ENCODE measurements at places on chromosomes 7 and 10.

DNA sequence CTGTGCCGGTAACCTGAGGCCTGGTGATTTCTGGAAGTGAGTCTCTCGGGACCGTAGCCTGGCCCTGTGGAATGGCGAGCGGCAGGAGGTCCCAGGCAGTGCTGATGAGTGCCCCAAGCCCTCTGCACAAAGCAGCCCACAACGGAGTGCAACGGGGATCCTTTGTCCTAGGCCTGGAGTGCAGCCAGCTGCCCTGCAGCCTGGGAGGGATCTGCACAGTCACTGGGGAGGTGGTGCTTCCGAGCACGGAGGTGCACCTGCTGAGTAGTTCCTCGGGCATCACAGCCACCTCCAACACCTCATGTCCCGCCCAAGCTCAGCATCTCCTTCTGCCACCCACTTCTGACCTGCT is 162.8 kb upstream of the ZMIZ1 start:
- DNase-seq = no peak

- no peak for DNase-seq
These were observed 105.8 kb upstream of the NFE2L3 start for GRCh38 chr7:26046150-26046549.

DNA sequence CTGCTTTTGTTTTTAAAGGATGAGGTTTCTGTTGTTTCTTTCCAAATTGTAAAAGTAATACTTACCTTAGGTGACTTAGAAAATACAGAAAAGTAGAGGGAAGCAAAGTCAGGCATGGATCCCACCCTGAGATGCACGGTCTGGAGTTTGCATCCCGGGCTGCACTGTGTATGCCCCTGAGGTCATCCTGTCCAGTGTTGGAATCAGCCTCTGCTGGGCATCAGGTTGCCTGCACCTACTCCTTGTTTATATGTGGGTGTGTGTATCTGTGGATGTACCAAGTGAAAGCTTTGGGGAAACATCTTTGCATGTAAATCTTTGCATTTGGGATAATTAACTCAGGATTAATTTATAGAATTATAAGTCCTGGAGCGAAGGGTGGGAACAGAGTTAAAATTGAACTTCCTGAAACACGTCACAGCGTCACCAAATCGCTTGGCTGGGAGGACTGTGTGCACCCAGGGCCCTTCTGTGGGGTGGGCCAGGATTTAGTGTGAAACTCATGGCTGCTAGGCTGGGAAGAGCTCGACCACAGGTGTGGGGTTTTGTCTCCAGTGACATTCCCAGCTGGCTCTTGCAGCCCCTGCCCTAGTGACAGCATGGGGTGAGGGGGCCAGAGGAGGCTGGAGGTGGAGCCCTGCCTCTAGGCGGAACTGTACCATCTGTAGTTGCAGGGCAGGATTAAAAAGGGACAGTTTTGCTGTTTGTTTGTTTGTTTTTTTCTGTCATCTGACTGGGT is 27.9 kb downstream of the GTF2IRD1 start:
- no peak for DNase-seq

DNA sequence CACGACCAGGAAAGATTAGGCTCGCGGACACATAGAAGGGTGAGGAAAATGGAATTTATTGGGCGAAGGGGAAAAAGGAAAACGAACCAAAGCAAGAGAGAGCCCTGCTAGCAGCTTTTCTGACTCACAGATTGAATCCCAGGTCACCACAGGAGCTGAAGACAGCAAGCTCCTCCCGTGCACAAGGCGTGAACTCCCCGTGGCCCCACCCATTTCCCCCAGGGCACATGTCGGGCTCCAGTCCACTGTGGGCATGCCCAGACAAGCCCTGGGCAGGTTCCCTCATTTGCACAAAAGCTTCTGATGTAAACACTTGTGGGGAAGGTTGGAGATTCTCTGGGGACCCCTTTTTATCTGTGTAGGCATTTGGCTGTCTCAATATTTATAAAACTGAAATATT is 582.4 kb downstream of the SUGCT start:
- no peak for DNase-seq

GRCh38 chr7:14842523-14842922 is 60.0 kb downstream of the DGKB start:
- no peak for DNase-seq

DNA sequence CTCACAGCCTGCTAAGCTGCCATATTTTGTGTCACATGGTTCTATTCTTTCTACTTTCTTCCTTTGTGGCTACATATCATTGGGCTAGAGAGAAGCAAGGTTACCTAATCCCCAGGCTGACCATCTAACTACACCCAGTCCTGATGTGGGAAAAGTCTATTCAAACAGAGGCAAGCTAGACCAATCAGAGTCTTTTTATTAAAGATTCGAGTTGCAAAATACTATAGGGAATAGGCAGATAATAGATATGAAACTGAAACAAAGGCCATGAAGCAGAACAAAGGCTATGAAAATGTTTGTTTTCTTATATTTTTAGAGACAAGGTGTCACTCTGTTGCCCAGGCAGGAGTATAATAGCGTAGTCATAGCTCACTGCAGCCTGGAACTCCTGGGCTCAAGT is 36.7 kb downstream of the MTERF1 start:
- DNase-seq = no peak

DNA sequence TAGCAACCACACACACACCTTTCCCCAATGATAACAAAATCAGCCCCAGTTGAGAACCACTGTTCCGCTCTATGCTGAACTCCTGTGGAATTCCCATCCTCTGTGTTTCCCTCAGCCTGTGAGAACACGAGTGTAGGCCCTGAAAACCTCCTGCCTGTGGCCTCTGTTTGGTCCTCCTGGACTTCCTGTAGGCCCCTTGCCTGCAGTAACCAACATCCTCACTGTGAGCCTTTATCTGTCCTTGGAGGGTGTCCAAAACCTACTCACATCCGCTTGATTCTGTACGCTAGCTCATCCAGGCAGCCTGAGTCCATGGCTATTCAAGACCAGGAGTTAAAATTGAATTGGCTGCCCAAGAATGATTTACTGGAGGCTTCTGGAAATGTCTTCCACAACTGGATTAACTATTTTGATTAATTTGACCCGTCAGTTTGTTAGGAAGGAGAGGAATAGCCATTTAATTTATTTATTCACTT is 149.8 kb downstream of the AKR1D1 start:
- DNase-seq = no peak

- no peak for DNase-seq
These were observed 50.0 kb downstream of the ESYT2 start for GRCh38 chr7:158779061-158780000.

GRCh38 chr7:1758028-1758858 is 88.2 kb downstream of the ELFN1 start:
- peak; percentile 7 for DNase-seq

DNA sequence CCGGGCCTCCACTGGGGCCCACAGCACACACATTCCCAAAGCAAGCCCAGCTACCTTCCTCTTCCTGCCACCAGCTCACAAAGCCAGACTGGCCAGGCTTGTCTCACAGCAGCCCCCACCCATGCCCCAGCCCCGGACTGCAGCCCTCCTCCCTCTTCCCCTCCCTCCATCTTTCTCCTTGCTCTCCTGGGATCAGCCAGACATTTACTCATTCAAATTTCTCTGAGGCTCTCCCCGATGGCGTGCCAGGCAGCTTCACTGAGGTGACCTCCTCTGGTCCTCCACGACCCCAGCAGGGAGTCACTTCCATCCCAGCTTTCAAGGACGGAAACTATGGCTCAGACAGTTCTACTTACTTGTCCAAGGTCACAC is 187.5 kb downstream of the GRID1 start:
- DNase-seq = no peak

GRCh38 chr7:69699931-69700330 is 101.7 kb downstream of the AUTS2 start:
- no peak for DNase-seq

GRCh38 chr7:80139236-80139635 is 4.6 kb downstream of the GNAI1 start:
- no peak for DNase-seq

DNA sequence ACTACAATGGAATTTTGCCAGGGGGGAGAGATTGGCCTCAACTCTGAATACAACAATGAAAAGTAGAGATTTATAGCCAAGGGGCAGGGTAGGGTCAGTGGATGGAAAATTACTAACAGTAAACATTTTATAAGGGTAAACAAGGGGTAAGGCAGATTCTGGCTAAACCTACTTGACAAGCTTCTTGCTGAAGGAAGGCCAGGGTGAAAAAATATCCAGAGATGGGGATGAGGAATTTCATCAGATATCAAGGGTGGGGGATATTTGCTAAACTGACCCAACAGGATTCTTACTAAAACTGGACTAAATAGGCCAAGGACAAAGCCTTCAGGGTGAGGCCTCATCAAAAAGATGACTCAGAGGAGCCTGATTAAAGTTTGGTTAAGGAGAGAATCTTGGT is 156.3 kb downstream of the RTKN2 start:
- no peak for DNase-seq

DNA sequence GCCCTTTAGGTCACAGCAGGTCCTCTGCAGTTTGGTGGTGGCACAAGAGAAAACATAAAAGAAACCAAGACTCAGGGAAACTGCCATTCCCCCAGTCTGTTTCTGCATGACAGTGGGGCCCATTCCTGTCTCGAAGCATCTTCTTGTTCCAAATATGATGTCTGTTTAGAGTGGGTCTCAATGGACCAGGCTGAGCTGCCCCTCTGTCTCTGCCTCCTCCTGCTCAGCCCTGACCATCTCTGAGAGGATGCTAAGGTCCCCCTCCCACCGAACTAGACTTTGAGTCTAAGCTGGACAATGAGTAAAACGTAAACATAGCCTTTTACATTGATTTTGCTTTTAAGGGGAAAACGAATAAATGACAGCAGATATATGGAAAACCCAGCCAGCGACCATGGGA is 40.4 kb downstream of the CLEC2L start:
- no peak for DNase-seq

DNA sequence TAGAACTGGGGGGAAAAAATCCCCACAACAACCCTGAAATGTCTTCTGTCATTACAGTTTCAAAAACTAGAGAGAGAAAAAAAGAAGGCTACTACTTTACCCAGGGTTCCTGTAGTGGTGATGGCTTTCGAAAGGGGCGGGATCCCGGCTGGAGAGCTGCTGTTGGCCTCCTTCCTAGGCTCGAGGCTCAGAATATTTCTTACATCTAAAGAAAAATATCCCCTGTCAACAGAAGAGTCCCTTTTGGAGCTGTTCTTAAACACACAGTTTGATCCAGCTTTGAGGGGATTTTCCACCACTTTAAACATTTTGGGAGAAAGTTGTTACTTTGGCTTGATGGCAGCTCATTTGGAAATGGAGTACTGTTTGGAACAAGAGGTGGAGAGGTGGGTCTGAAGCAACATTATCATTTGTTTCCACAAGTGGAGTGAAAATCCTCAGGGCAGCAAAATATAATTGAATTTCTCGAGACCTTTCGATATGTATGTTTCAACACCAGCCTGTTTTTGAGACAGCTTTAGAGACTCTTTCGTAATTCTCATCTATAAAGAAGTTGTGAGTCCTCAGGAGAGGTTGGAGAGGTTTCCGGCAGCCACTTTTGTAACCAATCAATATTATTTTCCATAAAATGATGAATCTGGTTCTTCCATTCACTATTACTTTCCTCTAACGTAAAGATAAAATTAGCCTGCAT is 5.1 kb downstream of the HOXA13 start:
- DNase-seq = no peak

DNA sequence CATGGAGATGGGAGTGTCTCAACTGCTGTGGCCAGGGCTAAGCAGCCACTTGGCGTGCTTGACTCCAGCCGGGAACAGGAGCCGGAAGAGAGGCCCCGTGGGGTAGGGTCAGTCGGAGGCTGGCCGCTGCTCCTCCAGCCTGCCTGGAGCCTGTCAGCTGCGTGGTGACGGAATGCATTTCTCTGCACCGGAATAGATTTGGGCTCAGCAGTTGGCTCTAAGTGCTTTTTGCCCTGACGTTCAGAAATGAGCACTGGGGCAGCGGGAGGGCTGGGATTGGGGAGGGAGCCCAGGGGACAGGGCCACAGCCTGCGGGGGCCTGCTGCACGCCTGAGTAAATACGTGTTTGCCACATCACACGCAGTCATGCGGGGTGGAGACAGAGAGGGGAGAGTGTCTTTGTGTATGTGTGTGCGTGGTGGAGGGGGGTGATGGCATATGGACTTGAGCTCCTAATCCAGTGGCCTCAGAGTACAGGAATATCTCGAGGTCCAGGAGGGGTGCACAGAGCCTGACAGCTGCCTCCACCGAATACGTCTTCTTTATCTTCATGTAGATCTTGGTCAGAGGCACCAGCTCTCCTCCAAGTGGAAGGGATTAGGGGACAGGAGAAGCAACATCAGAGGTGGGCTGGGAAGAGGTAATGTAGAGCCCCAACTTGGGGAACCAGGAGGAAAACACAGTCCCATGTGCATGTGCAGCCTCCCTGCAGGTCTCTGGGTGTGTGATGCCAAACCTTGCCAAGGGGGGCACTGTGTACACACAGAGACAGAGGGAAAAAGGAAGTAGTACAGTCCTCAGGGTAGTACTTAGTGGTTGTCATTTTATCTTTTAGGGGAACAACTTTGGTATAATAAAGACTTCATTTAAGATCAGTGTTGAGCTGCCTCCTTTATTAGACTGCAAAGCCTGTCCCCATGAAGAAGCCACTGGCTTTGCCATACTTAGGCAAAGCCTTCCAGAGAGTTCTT is 151.4 kb downstream of the CDH23 start:
- DNase-seq = no peak

GRCh38 chr7:151590071-151590849 is 70.6 kb upstream of the RHEB start:
- no peak for DNase-seq

GRCh38 chr7:142646386-142647140 is 102.7 kb upstream of the PRSS1 start:
- DNase-seq = no peak

DNA sequence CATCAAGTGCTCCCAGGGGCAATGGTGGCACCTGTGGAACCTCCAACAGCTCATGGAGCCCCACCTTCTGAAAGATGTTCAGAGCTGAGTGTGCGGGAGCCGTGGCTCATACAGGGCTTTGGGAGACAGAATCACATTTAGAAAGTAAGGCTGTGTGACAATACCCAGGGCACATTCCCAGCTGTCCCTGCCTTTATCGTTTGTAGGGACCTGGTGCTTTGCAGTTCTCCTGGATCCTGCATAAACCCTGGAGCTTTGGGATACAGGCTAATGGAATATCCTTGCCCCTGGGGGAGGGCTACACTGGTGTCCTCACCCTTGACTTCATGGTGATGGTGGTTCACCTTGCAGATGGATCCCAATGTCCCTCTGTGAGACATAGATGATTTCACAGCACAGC is 134.8 kb upstream of the LAMB4 start:
- DNase-seq = no peak

DNA sequence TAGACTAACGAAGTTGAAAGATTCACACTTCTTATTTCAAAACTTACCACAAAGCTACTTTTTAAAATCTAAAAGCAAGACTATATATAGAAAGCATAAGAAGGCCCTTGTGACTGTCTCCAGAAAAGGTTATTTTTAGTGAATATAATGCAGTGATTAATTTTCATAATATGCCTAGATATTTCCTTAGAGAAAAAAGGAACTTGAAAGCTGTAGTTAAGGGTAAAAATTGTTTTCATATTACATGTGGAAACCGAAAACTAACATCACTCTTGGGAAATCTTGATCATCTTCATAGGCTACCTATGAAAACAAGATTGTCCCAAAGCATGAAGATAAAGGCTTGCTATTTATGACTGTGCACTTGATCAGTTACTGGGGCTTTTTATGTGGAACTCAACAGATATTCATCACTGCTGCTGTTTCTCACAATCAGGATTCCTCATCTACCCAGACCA is 223.2 kb downstream of the SH2D4B start:
- DNase-seq = no peak

GRCh38 chr7:43431020-43431595 is 151.8 kb upstream of the STK17A start:
- no peak for DNase-seq
